ENCODE measurements at places on chromosomes 3 and 15.

- no peak for DNase-seq
These were observed 26.4 kb upstream of the DOCK3 start for GRCh38 chr3:50648313-50648712.

GRCh38 chr3:177306252-177306651 is 109.0 kb upstream of the TBL1XR1 start:
- no peak for DNase-seq

- DNase-seq: no peak
These were observed 5.1 kb downstream of the SPTBN5 start for GRCh38 chr15:41888662-41889253.

DNA sequence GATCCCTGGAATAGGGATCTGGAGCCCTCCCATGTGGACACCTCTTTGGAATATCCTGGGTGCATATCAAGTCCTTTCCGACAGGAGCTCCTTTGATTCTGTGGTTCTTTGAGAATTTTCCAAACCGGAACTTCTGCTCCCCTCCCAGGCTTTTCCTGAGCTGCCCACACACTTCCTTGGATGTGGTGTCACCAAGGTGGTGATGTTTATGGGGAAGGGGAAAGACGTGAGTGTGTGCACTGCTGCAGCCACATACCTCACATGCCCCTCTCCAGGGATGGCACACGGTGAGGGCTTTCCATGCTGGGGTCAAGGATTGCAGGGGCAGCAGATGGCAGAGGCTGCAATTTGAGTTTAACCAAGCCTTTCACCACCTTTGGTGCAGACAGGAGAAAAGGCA is 27.9 kb upstream of the PSTPIP1 start:
- DNase-seq: no peak

- no peak for DNase-seq
These were observed 49.5 kb downstream of the NUP210 start for GRCh38 chr3:13370609-13371008.

- DNase-seq: no peak
These were observed 13.3 kb downstream of the LSG1 start for GRCh38 chr3:194658477-194659242.

GRCh38 chr3:189580190-189580589 is 51.0 kb upstream of the TP63 start:
- no peak for DNase-seq

- DNase-seq: no peak
These were observed 266.2 kb downstream of the NLGN1 start for GRCh38 chr3:173663696-173664111.

DNA sequence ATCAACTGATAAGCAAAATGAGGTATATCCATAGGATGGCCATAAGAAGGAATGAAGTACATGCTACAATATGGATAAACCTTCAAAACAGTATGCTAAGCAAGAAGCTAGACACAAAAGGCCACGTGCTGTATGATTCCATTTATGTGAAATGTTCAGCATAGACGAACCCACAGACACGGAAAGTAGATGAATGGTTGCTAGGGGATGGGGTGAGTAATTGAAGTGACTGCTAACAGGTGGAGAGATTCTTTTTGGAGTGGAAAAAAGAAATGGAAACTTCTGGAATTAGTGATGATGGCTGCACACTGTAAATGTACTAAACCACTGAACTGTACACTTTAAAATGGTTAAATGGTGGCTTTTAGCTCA is 630 bp upstream of the EFCAB12 start:
- no peak for DNase-seq

- DNase-seq: no peak
These were observed 5.1 kb downstream of the TRPM7 start for GRCh38 chr15:50681467-50681866.
